Renal cortex interstitium (tissue), 15 donors: ENCODE measurements at places on chromosomes 5 and 9. TPM values are rescaled to one million over a fixed set of nuclear protein-coding genes. Genes with fewer than 3 reads are reported as not detected.

DNA sequence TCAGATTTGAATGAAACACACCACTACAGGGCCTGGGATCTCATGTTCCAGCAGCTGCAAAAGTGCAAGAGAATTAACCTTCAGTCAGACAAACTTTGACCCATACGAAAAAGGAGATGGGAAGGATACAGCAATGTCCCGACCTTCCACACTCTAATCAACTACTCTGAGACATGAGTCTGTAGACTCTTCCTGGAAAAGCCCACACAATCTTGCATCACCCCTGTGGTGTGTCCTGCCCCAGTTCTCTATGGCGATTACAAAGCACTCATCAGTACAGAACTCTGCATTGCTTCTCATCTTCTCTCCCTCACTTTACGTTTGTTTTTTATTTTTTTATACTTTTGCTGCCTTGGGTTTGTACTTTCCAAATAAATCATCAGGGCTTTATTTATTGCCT lies 241.0 kb upstream of the KIF2A start:
- DNase-seq = no peak

Gene NEUROG1
- polyA plus RNA-seq = not detected

Gene MEIKIN
- not detected for polyA plus RNA-seq

DNA sequence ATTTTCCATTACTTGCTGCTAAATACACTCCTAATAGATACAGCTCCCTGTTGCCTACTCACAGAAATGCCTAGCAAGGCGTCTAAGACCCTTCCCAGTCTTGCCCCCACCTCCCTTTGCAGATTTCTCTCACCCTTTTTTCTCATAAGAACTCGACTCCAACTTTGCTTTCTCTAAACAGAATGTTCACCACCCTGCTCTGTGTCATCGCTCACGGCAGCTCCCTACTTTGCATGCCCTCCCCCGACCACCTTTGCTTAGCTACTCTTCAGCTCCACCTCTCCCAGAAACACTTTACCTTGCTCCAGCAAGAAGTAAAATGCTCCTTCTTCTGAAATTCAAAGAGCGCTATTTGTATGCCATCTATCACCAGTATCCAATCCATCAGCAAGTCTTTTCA lies 15.2 kb upstream of the PPP1R2B start:
- no peak for DNase-seq

Gene NUTM2F
- not detected for polyA plus RNA-seq

DNA sequence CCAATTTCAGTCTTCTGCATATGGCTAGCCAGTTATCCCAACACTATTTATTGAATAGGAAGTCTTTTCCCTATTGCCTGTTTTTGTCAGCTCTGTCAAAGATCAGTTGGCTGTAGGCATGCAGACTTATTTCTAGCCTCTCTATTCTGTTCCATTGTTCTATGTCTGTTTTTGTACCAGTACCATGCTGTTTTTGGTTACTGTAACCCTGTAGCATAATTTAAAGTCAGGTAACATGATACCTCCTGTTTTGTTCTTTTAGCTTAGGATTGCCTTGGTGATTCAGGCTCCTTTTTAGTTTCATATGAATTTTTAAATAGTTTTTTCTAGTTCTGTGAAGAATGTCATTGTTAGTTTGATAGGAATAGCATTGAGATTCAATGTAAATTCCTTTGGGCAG lies 104.9 kb upstream of the SLCO6A1 start:
- DNase-seq = no peak
